Activated CD4-positive, alpha-beta T cell treated with anti-CD3 and anti-CD28 coated beads, Interleukin-2, amount 50 U/mL, for 16 hours (primary cell): ENCODE measurements at places on chromosomes 5 and 9.

DNA sequence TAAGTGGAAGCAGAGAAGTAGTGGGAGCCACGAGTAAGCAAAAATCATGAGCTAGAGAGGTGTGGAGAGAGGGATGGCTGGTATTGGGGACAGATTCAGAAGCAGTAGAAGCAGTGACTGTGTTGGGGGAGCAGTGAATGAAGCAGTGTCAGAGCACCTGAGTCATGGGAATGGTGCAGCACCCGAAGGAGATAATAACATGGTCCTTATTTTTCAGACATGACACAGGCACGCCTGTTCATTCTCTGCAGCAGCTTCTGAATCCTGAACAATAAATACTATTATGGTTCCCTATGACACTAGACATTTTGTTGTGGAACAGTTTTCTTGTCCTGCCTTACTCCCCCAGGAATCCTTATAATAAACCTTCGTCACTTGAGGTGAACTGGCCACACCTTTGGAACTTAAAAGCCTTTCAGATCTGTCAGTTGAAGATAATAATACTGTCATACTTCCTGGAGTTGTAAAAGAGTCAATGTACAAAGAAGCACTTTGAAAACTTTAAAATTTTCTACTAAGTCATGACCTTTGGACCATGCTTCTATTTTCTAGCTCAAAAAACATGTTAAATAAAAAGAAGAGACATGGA, 7.0 kb upstream of the RASA1 start:
- no peak for DNase-seq

- DNase-seq = no peak
Measured at GRCh38 chr5:111942661-111943401, 185.8 kb upstream of the NREP start.

- DNase-seq = no peak
Measured at GRCh38 chr9:69740872-69741505, 18.8 kb downstream of the PTAR1 start.

DNA sequence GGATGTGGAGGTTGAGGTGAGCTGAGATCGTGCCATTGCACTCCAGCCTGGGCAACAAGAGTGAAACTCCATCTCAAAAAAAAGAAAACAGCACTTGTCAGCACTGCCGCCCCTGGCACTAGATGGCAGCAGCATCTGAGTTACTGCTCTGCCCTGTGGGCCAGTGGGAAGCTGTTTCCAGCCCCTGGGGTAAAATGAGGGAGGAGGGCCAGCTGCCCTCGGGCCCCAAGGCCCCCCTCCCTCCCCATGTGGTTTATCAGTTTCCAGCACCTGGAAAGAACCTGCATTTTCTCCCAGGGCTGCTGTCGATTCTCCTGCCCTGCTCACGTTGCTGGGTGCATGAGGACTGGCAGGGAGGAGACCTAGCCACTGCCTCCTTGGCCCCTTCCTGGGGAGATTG, 13.2 kb upstream of the CEL start:
- DNase-seq = peak; percentile 47

DNA sequence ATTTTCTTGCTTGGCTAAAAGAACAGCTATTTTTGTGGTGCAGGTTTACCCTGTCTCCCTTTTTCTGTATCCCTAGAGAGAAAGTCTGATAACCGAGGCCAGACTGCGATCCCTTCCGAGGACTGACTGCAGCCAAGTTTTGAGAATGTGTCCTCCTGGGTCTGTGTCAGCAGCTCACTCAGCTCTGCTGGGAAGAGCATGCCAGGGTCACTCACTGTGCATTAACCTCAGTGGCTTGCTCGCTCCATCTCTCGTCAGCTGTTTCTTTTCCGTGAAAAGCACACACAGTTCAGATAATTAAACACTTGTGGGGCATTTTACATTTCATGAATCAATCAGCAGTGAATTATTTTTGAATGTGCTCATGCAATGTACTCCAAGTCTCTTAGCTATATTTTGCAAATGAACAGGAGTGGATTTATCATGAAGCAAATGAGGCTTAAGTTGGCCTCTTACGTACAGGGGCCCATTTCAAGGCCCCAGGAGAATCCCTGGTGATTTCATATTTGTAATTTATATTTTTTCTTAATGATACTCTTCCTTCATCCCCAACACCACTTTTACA, 252.1 kb downstream of the SMARCA2 start:
- no peak for DNase-seq

GRCh38 chr9:127531676-127532075, 80.4 kb downstream of the LRSAM1 start:
- DNase-seq = no peak

GRCh38 chr5:139658501-139658927, 10.4 kb downstream of the CXXC5 start:
- DNase-seq = no peak

DNA sequence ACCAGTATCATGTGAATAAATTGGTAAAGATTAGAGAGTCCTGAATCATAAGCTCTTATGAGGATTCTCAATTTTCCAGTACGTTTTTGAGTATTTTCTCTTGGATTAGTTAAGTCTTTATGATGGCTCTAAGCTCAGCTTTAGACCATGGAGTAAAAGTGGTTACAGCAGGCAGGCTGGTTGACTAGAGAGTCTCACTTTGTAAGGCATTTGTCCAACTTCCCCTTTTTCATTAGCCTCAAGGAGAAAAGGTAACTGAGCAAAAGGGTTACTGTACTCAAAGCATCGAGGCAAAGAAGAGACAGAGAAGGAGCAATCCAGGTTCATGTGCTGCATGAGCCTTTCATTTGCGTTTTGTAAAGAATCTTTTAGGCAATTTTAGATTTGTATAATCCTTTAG, 8.5 kb downstream of the NOP16 start:
- DNase-seq = no peak

GRCh38 chr5:158638396-158638795, 461.3 kb downstream of the EBF1 start:
- DNase-seq = no peak

DNA sequence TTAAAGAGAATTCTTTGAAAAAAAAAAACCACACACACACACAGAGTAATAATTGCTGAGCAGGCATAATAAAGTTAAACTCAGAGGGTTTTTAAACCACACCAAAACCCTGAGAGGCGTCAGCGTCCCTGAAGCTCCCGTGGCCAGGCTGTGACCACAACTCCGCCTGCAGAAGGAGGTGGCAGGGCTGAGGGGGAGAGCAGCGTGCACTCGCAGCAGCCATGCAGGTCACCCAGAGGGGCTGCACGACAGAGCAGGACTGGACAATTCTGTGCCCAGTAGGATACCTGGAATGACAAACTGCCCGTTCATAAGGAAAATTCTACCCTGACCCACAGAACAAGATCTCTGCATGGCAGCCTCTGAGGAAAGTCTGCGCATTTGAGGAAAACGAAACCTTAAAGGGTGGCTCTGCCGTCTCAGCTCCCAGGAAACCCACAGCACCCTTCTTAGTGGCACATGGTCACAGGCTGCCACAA, 44.0 kb downstream of the ROR2 start:
- DNase-seq = peak; percentile 57

DNA sequence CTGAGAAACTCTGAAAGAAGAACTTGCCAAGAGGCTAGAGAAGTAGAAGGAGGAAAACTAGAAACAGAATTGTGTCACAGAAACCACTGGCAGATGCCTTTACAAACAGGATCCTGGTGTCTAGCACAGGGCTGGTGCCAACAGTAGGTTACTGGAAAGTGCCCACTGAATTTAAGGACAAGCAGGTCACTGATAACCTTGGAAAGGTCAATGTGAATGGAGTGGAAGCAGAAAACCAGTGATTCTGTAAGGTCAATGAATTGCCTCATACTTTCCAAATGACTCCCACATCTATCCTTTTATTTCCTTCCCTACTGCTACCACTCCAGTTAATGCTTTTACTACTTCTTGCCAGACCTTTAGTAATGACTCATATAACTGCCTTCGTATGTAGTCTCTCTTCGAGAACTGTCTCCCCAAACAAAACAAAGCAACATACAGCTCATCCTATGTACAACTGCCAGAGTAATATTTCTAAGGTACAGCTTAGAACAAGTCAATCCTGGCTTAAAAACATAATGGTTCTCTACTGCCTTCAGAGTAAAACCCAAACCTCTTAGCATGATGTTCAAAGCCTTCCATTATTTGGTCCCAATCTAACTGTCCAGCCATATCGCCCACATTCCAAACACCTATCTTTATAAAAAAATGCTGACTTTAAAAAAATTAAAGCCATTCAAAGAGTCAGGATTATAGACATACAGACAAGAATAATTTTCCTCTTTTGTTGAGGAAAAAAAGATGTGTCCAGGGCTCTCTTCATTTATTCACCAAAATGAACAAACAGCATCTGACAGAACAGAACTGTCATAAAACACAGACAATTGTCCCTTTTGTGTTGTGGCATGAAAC, 52.5 kb downstream of the NR3C1 start:
- DNase-seq = peak; percentile 65

- no peak for DNase-seq
Measured at GRCh38 chr5:1538741-1539392, 15.1 kb upstream of the LPCAT1 start.

GRCh38 chr9:28289746-28290145, 716.5 kb upstream of the C9orf72 start:
- DNase-seq = no peak

DNA sequence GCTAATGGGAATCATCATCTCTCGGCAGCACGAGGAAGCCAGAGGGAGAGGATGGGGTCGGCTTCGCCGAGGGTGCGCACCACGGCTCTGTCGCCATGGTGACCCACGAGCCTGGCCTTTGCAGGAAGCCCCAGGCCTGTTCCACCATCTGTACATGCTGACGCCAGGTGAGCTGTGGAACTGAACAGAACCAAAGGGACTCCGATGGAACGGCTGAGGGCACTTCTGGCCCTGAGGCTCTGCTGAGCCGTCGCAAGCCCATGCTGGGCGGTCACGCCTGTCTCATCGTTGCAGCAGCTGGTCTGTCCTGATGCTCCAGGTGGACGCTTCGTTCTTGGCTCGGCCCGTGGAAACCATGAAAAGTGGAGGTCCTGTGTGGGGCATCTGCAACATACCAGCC, 34.6 kb upstream of the UBAC1 start:
- no peak for DNase-seq

DNA sequence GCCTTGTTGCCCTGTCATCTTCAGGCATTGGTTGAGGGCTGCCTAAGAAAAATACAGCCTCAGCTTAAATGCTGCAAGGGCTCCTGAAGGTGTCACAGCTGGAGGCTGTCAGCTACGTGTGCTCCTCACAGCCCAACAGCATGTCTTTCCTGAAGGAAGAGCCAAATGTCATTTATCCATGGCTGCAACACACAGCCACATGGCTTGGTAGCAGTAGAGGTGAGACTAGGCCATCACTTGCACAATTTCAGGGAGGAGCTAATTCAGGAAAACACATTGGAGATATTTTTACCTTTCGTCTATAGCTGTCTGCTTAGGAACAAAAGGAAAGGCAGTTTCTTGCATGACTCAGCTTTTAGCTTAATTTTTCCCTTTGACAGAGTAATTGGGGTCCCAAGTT, 260.7 kb downstream of the SYK start:
- DNase-seq = no peak

GRCh38 chr5:125372694-125373631, 626.5 kb upstream of the ZNF608 start:
- no peak for DNase-seq

GRCh38 chr5:127298656-127299055, 8.1 kb downstream of the MEGF10 start:
- no peak for DNase-seq
